ENCODE measurements at places on chromosomes 11 and 22. TPM values are rescaled to one million over a fixed set of nuclear protein-coding genes. Genes with fewer than 3 reads are reported as not detected.

The SYT12 gene
- 0.33 TPM for polyA plus RNA-seq

The SCUBE2 gene
- 0.70 TPM for polyA plus RNA-seq

The DNAJB7 gene
- polyA plus RNA-seq = not detected

The MFRP gene
- polyA plus RNA-seq = 0.04 TPM

The TRMU gene
- polyA plus RNA-seq = 44.0 TPM

The DRAP1 gene
- 210 TPM for polyA plus RNA-seq

The NCF4 gene
- 10.5 TPM for polyA plus RNA-seq
